ENCODE measurements at places on chromosomes 4 and X.

DNA sequence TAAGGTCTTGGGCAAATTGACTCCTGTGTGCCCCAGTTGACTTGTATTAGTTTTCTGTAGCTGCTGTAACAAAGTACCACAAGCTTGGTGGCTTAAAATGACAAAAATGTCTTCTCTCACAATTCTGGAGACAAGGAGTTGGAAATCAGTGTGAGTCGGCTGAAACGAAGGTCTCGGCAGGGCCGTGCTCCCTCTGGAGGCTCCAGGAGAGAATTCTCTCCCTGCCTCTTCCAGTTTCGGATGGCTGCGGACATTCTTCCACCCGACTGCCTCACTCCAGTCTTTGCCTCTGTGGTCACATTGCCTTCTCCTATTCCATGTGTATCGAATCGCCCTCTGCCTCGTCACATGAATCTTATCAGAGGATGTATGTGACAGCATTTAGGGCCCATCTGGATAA is 66.0 kb upstream of the PHOX2B start:
- DNase-seq: no peak

GRCh38 chr4:130419211-130419975 is 1323.4 kb downstream of the C4orf33 start:
- DNase-seq: no peak

GRCh38 chr4:54065282-54066087 is 1.1 kb upstream of the CHIC2 start:
- no peak for DNase-seq

GRCh38 chrX:66144258-66144657 is 19.8 kb upstream of the HEPH start:
- no peak for DNase-seq

GRCh38 chr4:172945611-172946010 is 223.0 kb upstream of the GALNT7 start:
- DNase-seq: no peak

- no peak for DNase-seq
These were observed 175.9 kb downstream of the SLC39A8 start for GRCh38 chr4:102169345-102169744.

DNA sequence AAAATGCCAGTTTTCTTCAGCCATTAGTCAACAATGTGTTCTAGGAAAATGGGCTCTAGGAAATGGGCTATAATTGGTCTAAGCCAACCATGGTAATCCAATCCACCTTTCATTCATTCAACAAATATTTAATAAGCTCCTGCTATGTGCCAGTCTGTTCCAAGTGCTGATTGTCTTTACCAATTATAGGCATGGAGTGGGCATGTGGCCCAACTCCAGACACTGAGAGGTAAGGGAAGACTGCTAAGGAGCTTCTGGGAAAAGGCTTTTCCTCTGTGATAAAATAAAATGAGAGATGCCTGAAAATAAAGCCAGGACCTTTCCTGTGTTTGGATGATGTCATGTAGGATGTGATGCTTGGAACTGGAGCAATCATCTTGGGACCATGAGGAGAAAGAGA is 43.3 kb downstream of the HOPX start:
- no peak for DNase-seq

GRCh38 chr4:182189103-182189878 is 53.9 kb upstream of the TENM3 start:
- DNase-seq: no peak

GRCh38 chr4:158682066-158682465 is 10.0 kb downstream of the ETFDH start:
- DNase-seq: no peak

GRCh38 chr4:123073650-123074049 is 151.3 kb upstream of the NUDT6 start:
- no peak for DNase-seq

DNA sequence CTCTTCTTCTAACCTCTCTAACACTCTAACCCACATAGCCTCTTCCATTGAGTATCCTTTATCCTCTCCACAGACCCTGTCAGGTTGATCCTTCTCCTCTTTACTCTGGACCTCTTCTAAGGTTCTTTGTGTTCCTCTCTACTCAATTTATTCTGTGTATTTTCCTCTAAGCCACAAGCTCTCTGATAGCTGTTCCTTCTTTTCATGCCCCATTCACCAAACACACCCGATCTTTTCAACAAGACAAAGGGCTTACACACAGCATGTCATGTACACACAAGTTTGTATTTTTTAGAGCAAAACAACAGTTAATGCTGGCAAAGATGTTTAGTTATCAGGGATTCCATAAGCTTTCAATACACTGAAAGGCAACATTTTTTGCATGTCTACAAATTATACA is 1.9 kb downstream of the SPIN2B start:
- DNase-seq: no peak

GRCh38 chr4:15720851-15721250 is 18.0 kb downstream of the BST1 start:
- no peak for DNase-seq

DNA sequence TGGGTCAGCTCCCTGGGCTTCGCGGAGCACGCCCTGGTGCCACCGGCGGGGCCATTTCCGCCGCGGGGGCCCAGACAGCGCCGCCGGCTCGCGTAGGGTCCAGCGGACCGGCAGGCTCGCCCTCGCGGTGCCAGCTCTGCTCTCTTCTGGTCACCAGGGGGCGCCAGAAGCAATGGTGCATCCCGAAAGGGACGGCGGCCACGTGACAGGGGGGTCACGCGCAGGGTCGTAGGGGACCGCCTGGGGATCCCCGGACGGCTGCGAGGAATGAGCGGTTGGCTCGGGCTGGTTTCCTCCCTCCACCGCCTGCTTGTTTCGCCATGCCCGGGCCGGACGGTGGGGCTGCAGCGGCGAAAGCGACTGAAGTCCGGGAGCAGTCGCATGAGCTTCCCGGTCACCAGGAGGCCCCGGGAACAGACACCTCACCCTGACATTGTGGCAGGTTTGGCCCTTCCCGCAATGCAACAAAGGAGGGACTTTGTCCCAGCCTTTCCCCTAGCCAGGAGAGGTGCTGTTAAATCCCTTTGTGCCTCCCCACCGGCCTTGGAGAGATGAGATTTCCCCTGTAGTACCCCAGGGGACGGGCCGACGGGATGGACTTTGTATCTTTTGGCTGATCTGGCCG is 15.8 kb downstream of the ZCCHC12 start:
- peak; percentile 70 for DNase-seq

DNA sequence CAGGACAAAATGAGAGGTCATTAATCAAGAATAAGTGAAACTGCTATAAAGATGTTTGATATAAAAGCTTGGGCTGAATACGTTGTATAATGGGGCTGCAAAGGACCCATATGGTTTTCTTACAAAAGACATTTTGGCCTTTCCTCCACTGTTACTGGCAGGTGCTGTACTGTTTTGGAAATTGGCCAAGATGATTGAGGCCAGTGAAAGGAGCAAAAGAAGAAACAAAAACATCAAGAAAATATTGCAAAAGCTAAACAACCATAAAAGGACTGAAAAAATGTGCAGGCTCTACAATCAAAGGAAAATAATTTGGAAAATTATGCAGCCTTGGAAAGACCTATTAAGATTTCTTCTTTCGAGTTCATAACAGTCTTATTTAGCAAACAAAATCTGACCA is 222.2 kb upstream of the PPP1R2C start:
- DNase-seq: no peak

DNA sequence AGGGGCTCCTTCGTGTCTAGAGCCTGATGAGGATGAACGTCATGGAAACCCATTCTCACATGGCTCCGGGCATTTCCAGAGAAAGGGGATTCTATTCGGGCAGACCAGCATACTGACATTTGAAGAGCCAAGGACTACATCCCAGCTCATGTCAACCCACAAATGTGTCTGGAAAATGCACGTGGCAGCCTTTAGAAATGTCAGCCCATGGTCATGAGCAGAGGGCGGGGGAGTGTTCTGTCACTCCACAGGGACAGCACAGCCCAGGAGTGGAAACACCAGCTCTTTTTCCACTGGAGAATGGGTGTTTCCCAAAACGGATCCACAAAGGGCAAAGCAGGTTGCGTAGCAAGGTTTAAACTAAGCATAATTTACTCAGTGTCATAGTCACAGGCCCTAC is 207.0 kb downstream of the BCOR start:
- no peak for DNase-seq

DNA sequence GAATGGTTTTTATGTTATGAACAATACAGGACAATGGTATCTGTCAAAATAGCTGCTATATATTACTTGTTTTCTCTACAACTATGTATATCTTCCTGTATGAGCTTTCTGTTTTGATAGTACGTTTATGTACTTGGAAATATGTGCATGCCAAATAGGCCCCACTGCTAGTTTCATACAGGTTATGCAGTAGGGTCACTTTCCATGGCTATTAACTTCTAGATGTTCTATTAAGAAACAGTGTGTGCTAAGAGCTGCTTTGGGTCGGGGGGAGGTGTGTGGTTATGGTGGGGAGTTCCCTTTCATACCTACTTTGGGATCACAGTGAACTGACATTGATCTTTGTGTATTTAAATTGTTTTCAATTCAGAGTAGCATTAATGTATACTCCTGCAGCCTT is 30.9 kb downstream of the RBPJ start:
- no peak for DNase-seq

- DNase-seq: peak; percentile 95
These were observed at the start of gene SPCS3 for GRCh38 chr4:176319704-176320339. SPCS3 (plus strand) TSS chr4:176319966; CDS start chr4:176320077, 111 bp downstream.

DNA sequence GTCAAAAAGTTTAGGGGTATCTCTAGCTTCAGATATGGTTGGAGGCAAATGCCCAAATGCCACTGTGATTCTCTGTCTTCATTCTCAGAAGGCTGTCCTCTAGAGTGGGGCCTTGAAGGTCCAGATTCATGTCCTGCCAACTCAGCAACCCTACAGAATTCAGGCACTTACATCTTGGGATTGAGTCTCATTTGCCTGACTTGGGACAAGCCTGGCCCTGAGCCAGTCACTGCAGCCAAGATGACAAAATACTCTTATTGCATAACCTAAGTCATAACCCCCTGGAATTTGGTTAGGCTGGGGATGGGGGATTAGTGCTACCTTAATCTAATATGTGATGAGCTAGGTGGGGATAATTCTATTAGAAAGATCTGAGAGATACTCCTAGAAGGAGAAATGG is 100.5 kb downstream of the AREG start:
- DNase-seq: no peak

DNA sequence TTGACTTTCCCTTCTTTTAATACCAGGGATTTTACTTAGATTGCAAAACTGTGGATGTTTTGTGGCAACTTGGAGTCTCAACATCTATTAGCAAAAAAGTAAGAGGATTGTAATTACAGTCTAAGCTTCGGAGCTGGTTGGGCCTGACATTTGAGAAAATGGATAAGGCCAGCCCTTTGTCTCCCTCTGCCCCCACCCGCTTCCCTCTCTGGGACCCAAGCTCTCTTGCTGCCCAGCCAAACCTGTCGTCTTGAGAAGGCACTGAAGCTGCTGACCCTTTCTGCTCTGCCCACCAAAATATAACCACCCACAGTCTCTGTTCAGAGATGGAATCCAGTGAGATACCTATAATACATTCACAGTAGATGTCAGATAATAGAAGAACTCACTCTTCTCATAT is 49.6 kb downstream of the SHROOM3 start:
- DNase-seq: no peak
